Right ventricle myocardium inferior (tissue), 1 donor: ENCODE measurements at places on chromosomes 2 and 18. TPM values are rescaled to one million over a fixed set of nuclear protein-coding genes. Genes with fewer than 3 reads are reported as not detected.

DNA sequence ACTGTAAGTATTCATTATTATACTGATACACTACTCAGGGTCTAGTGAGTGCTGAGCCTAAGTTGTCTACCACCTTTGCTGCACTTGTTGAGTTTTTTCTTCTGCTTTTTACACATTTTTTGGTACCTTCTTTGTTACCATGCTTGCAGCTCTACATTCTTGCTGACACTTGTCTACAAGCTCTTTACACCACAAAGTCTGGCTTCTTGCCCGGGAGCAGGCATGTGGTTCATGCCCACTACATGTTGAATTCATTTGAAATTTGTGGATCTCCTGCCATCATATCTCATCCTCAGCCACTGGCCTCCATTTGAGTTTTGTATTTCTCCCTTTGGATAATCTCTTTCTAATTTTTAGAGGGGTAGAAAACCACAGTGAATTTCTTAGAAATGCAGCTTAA, 29.9 kb downstream of the IL18R1 start:
- no peak for DNase-seq

DNA sequence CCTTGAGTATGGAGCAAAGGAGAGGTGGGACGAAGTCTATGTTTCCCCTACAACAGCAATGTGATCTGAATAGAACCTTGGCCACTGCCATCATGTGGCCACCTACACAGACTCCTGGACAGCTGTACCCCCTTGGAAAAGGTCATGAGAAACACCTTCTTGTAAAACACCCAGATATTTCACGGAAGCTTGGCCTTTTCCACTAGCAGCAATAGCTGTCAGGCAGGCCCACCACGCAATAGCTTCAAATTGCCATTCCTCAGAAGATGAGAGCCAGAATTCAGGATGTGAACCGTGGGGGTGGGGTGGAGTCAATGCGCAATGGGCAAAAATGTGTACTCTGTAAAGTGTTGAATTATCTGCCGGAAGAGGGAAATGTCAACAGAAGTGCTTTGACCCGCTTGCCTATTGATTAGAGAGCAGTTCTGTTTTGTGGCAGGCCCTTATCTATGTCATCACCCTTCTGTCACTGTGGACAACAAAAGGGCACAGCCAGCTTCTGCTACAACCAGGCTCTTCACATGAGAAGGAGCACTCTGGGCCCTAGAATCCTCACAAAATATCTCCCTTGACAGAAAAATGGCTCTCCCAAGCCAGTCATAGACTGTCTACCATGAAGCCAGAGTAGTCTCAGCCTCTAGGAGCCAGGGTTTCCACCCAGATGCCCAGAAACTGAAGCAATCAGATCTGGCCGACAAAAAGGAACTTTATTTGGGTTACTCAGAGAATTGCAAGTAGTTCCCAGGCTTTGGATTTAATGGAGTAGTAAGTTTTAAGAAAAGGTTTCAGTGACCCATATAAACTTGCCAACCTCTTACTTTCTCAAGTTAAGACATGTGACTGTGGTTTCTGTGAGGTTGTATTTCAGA, 9.5 kb downstream of the INPP1 start:
- DNase-seq = no peak

DNA sequence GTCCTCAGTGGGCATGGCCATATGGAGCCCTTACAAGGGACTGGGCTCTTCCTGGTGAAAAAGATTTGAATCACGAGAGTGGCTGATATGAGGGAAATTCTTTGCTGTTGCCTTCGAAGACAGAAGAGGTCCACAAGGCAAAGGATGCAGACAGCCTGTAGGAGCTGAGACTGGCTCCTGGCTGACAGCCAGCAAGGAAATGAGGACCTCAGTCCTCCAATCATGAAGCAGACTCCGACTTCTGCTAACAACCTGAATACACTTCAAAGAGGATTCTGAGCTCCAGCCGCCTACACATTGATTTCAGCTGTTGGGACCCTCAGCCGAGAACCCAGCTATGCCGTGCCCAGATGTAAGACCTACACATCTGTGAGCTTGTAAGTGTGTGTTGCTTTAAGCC, 3.0 kb upstream of the ST8SIA5 start:
- DNase-seq = no peak

- DNase-seq = no peak
Measured at GRCh38 chr18:56351911-56352500, 286.4 kb downstream of the TXNL1 start.

- DNase-seq = peak; percentile 95
Measured at GRCh38 chr2:28390746-28391563, 1.7 kb upstream of the FOSL2 start.

- DNase-seq = no peak
Measured at GRCh38 chr2:192286093-192286701, 91.5 kb upstream of the TMEFF2 start.

DNA sequence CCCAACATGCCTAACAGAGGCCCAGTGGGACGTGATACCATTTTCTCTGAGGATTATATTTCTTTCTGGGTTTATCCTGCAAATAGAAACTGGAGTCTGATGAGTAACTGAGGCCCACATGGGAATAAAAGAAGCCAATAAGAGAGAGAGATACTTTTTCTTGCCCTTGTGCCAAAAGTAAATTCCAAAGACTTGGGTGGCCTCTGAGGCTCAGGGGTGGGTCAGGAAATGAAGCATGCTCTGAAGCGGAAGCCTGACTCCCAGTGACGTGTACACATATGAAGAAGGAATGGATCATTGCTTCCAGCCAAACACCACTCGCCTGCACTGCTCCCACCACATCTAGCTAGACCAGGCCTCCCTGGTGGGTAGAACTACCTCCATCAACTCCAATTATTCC, 273.6 kb upstream of the NCKAP5 start:
- no peak for DNase-seq

DNA sequence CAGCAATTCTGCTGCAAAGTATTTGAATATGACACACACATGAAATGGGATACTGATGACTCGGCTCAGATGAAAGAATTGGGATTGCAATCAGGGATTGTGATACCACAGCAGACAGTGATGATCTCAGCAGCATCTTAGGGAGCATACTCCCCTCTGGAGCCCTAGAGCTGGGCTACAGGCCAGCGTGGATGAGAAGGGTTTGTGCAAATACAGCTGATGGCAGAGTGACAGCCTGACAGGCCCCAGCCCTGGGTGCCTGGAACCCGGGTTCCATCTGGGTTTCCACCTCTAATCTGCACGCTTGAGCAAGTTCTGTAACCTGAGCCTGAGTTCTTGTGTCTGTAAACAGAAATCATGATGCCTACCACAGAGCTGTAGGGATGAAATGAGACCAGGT, 418.0 kb downstream of the LRATD1 start:
- DNase-seq = no peak

DNA sequence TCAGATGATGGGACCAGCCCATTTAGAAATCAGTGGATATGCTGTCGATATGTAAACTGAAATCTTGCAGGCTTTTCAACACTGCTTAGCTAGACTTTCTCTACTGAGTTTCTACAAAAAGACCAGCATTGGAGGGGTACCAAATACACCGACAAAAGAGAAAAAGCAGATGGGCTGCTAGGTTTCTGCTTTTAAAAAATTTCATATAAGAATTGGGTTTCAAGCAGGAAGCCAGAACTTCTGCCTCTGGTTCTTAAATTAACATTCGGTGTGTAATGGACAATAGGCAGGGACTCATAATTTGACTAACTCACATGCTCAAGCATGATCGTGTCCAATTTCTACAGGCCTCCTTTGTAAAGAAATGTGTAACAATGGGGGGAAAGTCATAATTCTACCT, 3.1 kb downstream of the ARL4C start:
- DNase-seq = no peak

DNA sequence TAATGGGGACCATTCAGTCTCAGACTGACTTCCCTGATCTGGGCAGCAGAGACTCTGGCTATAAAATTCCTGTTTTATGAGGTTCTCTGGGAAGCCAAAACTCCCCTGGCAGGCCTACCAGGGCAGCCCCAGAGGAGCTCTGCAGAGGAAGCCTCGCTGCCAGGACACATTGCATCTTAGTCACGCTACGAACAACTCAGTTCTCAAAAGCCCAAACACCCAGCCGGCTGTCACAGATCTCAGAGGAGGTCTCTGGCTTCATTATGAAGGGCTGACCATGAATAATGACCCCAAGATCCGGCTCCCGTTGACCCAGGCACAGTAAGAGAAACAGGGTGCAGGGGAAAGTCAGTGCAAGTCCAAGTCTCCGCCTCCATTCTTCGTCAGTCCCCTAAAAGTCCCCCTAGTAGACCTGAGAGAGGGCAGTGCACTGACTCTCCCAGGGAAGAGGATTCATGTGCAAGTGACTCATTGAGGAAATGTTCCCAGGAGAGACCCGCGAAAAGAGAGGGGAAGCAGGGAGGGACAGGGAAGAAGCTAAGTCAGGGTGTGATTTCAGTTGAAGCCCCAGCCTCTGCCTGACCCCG, 212.3 kb downstream of the CYP26B1 start:
- DNase-seq = peak; percentile 80

The DOCK10 gene
- 2.3 TPM for total RNA-seq

The RTP5 gene
- total RNA-seq = not detected
